ENCODE measurements at places on chromosomes 16 and 17.

GRCh38 chr17:50149417-50150353 is 792 bp downstream of the PPP1R9B start:
- peak; percentile 61 for DNase-seq

GRCh38 chr16:80602894-80603293 is 62.1 kb downstream of the DYNLRB2 start:
- DNase-seq = no peak

- DNase-seq = peak; percentile 65
Observed at GRCh38 chr17:8120520-8121406, 2.4 kb upstream of the ALOXE3 start.

GRCh38 chr17:41302981-41303380 is 330 bp upstream of the KRTAP29-1 start:
- DNase-seq = no peak

DNA sequence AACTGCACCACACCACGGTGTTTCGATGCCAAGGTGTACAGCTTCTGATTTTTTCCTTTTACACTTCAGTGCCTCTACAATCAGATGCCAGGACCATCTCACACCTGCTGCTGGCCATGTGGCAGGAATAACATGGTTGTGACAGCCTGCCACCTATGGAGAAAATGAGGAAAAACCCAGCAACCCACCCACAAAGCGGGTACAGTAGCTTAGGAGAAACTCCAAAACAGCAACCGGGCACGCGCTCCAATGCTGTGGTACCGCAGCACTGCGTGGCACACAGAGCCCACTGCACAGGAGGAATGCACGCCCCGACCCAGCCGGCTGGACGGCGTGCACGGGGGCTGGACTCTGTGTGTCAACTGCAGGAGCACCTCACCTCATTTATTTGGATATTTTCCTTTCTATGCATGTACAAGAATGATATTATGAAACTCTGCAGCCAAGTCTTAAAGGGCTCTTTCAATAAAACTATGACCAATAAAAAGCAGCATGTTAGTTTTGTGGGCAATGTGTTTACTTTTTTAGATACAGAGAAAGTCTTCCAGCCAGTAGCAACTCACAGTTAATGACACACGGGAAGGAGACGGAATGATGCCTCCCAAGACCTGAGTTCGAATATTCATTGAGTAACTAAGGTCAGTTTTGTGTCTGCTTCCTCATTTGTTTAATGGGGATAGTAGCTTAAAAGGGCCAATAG is 45.9 kb downstream of the MAP1LC3B start:
- no peak for DNase-seq

DNA sequence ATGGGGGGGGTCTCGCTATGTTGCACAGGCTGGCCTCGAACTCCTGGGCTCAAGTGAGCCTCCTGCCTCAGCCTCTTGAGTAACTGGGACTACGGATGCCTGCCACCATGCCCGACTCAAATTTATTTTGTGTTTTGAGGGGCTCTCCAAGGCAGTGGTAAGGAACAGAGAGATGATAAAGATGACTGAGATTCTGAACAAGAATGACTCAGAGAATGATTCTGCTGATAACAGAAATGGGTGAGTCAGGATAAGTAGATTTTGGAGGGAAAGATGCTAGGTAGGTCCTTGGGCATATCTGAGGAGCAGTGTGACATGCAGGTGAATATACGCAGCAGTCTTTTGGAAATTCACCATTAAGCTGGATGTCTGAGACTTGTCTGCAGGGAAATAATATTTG is 2.6 kb downstream of the TMEM220 start:
- DNase-seq = no peak

DNA sequence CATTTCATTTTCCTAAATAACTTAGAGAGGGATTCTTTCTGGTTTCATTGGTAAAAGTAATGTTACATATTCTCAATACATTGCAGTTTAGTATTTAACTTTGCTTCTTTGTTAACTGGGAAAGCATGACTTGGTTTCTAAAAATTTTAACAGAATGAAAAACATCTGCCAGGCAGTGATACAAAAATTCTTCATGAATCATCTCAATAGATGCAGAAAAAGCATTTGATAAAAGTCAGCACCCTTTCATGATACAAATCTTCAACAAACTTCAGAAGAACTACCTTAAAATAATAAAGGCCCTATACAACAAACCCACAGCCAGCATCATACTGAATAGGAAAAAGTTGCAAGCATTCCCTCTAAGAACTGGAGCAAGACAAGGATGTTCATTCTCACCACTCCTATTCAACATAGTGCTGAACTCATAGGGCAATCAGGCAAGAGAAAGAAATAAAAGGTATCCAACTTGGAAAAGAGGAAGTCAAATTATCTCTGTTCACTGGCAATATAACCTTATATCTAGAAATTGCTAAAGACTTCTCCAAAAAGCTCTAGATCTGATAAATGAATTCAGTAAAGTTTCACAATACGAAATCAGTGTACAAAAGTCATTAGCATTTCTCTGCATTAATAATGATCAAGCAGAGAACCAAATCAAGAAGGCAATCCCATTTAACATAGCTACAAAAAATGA is 50.4 kb downstream of the SLFN5 start:
- DNase-seq = no peak

DNA sequence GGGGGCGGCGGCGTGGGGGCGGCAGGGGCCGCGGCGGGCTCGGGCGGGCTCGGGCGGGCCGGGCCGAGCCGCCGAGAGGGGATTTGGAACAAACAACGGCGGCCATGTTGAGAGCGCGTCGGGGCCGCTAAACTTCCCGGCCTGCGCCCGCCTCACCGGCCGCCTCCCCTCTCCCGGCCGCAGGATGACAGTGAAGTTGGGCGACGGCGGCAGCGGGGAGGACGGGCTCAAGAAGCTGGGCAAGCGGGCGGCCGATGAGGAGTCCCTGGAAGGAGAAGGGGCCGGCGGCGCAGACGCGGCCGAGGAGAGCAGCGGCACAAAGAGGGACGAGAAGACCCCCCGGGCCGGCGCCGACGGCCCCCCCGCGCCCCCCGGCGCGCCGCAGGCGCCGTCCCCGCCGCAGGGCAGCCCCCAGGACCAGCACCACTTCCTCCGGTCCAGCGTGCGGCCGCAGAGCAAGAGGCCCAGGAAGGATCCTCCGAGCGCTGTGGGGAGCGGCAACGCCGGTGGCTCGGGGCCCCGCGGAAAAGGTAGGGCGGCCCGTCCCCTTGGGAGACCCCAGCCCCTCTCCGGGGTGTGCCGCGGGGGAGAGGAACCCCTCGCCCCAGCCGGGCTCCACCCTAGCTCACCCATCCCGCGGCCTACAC is 2.4 kb downstream of the CRAMP1 start:
- peak; percentile 32 for DNase-seq

GRCh38 chr16:29901607-29901945 is 1.3 kb downstream of the ASPHD1 start:
- DNase-seq = no peak

GRCh38 chr17:34635876-34636275 is 56.5 kb downstream of the TMEM132E start:
- DNase-seq = no peak

- no peak for DNase-seq
Observed at GRCh38 chr16:3797904-3798811, 80.8 kb upstream of the TRAP1 start.

DNA sequence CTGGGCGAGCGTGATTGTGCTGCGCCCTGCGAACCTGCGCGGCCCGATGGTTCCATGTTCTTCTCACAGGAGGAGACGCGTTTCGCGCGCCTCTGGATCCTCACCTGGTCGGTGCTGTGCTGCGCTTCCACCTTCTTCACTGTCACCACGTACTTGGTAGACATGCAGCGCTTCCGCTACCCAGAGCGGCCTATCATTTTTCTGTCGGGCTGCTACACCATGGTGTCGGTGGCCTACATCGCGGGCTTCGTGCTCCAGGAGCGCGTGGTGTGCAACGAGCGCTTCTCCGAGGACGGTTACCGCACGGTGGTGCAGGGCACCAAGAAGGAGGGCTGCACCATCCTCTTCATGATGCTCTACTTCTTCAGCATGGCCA is 1.0 kb downstream of the FZD2 start:
- DNase-seq = no peak

GRCh38 chr17:7572588-7573323 is 6.7 kb upstream of the CD68 start:
- DNase-seq = peak; percentile 93

- DNase-seq = no peak
Observed at GRCh38 chr17:2947996-2948550, 115.3 kb downstream of the OR1D5 start.

- DNase-seq = no peak
Observed at GRCh38 chr17:41127371-41127770, 3.4 kb upstream of the KRTAP4-12 start.
